Right lobe of liver (tissue), 6 donors: ENCODE measurements at places on chromosomes 1 and 21. TPM values are rescaled to one million over a fixed set of nuclear protein-coding genes. Genes with fewer than 3 reads are reported as not detected.

The CNTN2 gene
- 0.49 TPM for total RNA-seq

The GJA5 gene
- 0.93 TPM for total RNA-seq

The OR6K3 gene
- total RNA-seq, result not detected

The FALEC gene
- total RNA-seq, result not detected

The GJC2 gene
- total RNA-seq, result 0.15 TPM

The RPRD2 gene
- 10.9 TPM for total RNA-seq

The INPP5B gene
- total RNA-seq, result 11.6 TPM

The THEM5 gene
- not detected for total RNA-seq

The ACTL8 gene
- not detected for total RNA-seq

DNA sequence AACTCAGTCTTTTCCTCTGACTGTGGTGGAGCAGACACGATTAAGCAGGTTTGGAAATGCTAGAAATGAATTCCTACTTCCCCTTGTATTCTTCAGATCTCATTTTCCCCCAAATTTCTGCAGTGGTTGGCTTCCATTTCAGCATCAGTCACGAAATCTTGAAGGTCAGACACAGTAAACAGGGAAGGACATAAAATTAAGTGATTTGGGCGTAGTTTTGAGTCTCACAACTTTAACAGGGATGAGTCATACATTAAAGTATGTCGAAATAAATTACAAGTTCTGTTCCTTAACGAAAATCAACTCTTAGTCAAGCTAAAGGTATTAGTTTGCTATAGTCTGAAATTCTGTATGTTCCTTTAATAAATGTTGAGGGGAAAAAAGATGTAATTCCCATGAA lies 61.1 kb downstream of the HNRNPR start:
- no peak for DNase-seq
- H3K4me1 ChIP-seq, result no peaks in the 10 kb centered on the region
- no peak overlapping the region for H3K27ac ChIP-seq
- no peaks in the 10 kb centered on the region for H3K27me3 ChIP-seq

DNA sequence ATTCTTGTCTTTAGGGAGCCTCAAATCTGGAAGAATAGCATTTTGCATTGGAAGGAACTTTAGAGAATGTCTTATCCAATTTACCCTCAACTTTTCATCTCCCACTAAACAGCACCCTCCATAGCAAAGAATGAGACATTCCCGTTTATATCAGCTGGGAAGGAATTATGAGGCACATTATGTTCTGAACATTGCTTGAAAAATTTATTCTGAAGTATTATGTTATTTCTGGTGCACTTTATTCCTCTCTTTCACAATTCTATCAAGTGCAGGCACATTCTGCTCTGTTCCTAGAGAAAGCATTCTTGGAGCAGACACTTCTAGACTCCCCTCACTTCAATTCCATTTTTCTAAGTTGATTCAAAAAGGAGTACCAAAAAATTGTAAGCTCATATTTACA lies 147.9 kb downstream of the EDEM3 start:
- no peaks in the 10 kb centered on the region for H3K4me1 ChIP-seq
- H3K4me3 ChIP-seq, result no peak overlapping the region
- no peaks in the 10 kb centered on the region for H3K27me3 ChIP-seq
- H3K27ac ChIP-seq, result no peak overlapping the region

- H3K4me3 ChIP-seq, result no peak overlapping the region
- no peak for DNase-seq
- no peaks in the 10 kb centered on the region for H3K36me3 ChIP-seq
- H3K4me1 ChIP-seq, result no peaks in the 10 kb centered on the region
- no peak overlapping the region for H3K27ac ChIP-seq
Observed at GRCh38 chr1:106995970-106996369, 60.5 kb upstream of the PRMT6 start.

DNA sequence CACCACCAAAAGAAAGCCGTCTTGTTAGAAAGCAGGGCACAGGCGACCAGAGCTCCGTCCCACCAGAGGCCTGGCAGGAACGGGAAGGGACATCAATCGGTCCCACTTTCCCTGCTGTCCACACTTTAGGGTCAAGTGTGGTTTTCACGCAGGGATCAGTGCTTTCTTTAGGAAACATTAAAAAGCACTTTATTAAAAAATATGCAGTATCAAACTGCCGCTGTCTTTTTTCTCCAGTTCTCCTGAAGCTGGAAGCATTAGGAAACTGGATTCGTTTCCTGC lies 437 bp downstream of the IFNLR1 start:
- H3K27ac ChIP-seq, result peak overlapping the region; percentile 95
- no peak for DNase-seq
- peak overlapping the region; percentile 68 for H3K4me3 ChIP-seq

DNA sequence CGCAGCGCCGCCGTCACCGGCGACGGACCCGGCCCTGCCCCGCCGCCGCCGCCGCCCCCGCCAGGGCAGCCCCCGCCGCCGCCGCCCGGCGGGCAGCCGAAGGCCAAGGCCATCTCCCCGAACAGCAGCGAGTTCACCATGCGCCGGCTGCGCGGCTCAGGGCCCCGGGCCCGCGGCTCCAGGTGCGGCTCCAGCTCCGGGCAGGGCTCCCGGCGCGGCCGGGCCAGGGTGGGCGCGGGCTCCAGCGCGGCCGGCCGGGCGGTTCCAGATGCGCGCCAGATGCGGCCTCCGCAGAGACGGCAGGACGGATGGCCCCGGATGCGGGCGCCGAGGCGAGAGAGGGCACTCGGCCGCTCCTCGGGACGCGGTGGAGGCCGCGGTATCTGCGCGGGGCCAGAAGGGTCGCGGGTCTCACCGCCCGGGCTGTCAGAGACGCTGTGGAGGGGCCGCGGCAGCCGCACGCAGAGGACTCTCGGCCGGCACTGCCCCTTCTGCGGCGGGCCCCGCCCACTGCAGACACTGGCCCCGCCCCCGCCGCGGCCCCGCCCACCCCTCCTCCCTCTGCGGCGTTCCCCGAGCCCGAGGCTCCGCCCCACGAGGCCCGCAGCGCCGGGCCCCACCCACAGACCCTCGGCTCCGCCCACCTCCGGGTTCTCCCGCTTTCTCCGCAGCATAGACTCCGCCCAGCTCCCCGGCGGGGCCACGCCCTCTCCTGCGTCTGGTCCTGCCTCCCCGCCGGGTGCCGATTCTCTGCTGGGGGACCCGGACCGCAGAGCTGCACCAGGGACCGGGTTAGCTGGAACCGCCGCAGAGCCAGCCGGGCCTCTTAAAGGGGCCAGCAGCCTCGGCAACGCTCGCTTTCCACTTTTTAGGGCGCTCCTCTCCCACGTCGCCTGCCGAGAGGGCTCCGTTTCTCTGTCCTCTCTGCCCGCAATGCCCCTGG lies at the start of gene IFFO2:
Gene IFFO2, minus strand, starts transcription at position 484 of the 943 bp plus-strand sequence. Its CDS starts 344 bp downstream, at position 140.
- no peaks in the 10 kb centered on the region for H3K36me3 ChIP-seq
- H3K4me3 ChIP-seq, result peak within 1 kb of the TSS; percentile 78
- H3K27ac ChIP-seq, result peak within 1 kb of the TSS; percentile 88
- H3K4me1 ChIP-seq, result peaks cover 35% of the 10 kb centered on the region
- H3K27me3 ChIP-seq, result no peaks in the 10 kb centered on the region

- no peaks in the 10 kb centered on the region for H3K4me1 ChIP-seq
- no peak overlapping the region for H3K4me3 ChIP-seq
- no peak for DNase-seq
Observed at GRCh38 chr1:218363141-218363540, 18.0 kb downstream of the TGFB2 start.

DNA sequence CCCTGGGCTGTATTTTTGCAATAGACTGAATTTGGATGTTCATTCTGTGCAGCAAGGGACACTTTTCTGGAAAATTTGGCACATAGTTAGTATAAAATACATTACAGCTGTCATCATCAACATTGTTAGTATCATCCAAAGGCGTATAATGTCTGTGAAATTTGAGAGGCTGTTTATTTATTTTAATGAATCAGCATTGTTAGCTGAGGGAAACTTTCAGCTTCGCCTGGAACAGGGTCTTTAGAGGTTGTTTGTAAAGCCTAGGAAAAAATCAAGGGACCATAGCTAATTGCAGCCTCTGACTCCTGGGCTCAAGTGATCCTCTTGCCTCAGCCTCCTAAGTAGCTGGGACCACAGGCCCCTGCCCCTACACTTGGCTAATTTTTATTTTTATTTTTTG lies 106.8 kb upstream of the USP24 start:
- H3K27ac ChIP-seq, result no peak overlapping the region
- H3K4me3 ChIP-seq, result no peak overlapping the region
- H3K36me3 ChIP-seq, result no peaks in the 10 kb centered on the region
- H3K27me3 ChIP-seq, result no peaks in the 10 kb centered on the region
- no peaks in the 10 kb centered on the region for H3K4me1 ChIP-seq

- H3K27ac ChIP-seq, result no peak overlapping the region
- H3K27me3 ChIP-seq, result no peaks in the 10 kb centered on the region
- H3K4me1 ChIP-seq, result no peaks in the 10 kb centered on the region
- no peak overlapping the region for H3K4me3 ChIP-seq
- no peak for DNase-seq
- H3K36me3 ChIP-seq, result no peaks in the 10 kb centered on the region
Observed at GRCh38 chr1:212482637-212483441, 50.1 kb downstream of the NENF start.

DNA sequence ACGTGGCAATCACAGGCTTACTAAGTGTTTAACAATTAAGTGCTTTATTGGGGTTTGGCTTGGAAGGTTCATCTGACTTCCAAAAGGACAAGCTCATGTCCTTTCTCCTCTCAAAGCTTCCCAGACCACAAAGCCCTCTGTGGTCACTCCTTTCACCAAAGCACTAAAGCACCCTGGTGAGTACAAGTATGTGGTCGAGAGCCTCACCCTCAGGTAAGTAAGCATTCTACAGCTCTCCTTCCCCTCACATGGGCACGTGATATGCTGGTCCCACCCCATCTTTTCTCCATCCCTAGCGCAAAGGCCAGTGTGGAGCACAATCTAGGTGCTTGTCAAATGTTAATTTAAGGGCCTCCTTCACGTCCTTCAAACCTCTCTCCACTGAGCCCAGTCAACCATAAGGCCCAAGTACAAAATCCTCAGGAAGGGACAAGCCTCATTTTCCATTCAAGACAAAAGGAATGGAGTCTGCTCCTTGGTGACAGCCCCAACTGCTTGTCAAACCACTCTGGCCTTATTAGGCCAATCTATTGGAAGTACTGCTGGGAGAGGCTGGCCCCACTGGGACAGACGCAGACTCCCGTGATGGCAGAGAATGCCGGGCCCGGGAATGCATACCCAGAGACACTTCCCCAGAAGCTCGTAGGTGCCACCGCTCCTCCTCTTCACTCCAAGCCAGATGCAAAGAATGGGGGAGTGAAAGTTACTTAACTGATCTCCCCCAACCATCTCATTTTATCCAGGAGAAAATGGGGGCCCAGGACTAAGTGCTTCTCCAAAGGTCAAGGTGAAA lies 7.8 kb downstream of the STMN1 start:
- DNase-seq, result no peak
- H3K27me3 ChIP-seq, result no peaks in the 10 kb centered on the region
- no peaks in the 10 kb centered on the region for H3K4me1 ChIP-seq

DNA sequence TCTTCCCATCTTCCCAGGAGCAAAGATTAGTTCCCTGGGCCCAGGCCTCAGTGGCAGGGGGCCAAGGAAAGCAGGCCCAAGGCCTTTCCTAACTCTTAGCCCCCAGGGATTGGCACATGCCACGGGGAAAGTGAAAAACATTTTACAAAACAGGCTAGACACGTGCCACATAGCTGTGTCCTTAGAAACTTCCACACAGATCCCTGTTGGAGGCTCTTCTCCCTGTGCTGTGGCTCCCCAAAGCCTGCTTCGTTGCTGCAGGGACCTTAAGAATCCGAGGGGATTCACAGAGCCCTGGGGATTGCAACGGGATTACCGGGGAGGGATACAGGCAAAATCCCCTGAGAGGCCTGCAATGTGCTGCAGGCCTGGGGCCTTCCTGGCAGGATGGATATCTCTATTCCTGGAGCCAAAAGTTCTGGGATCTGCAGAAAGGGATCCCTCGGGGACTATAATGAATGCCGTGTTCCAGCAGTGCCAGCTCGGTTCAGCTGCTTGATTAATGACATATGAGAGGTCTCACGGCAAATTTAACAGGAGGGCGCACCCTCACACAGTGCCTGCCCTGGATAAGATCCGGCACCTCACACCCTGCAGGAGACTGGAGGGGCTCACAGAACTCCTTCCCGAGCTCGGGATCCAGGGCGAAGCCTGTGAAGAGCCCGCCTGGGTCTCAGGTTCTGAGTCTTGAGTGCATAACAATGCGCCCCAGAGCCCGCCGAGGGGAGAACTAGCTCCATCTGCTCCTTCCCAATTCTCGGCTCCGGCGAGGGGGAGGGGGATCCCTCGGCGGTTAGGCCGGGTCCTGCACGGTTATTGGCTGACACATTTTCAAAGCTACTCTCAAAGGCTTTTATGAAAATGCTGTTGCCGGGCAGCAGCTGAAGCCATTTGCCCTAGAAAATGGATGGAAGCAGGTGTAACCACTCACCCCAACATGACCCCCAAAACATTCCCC lies 15.3 kb upstream of the RGS8 start:
- H3K27ac ChIP-seq, result no peak overlapping the region
- H3K4me3 ChIP-seq, result no peak overlapping the region
- H3K36me3 ChIP-seq, result no peaks in the 10 kb centered on the region

DNA sequence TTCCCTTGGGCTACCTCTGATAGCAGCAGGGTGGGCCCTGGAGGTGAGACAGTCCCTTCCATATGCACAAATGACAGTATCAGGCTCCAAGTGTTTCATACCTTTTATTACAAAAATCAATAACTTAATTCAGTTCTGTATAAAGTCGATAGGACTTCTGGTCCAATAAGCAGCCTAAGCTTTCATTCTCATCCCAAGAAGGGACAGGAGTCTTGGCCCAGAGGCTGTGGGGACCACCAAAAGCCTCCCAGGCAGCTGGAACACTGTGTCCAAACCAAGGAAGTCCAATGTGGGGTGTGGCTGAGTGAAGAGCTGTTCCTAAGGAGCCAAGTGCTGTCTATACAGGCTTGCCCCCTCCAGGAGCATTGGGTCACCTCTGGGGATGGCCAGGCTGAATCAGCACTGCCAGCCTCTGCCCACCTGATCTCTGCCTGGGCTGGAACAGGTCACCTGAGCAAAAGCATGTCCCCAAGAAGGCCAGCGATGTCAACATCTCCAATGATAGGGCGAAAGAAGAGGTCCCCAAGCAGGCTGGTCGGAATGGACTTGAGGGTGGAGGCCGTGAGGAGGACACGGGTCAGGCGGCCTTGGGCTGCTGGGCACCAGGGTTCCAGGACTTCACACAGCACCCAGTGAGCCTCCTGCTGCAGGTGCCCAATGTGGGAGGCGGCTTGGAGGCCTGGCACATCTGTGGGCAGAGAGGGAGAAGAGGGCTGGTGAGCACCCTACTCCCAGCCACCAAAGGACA lies 2.2 kb downstream of the NR0B2 start:
- H3K27ac ChIP-seq, result peak overlapping the region; percentile 22
- no peaks in the 10 kb centered on the region for H3K4me1 ChIP-seq
- H3K4me3 ChIP-seq, result peak overlapping the region; percentile 87

- no peaks in the 10 kb centered on the region for H3K36me3 ChIP-seq
- H3K4me1 ChIP-seq, result peaks cover 25% of the 10 kb centered on the region
- H3K4me3 ChIP-seq, result no peak overlapping the region
- no peak overlapping the region for H3K27ac ChIP-seq
Observed at GRCh38 chr1:78469576-78469975, 21.2 kb upstream of the PTGFR start.

- H3K4me1 ChIP-seq, result no peaks in the 10 kb centered on the region
- no peak overlapping the region for H3K27ac ChIP-seq
- no peak for DNase-seq
- no peaks in the 10 kb centered on the region for H3K36me3 ChIP-seq
- no peaks in the 10 kb centered on the region for H3K27me3 ChIP-seq
Observed at GRCh38 chr1:46790446-46791101, 8.3 kb upstream of the CYP4B1 start.
